Stimulated activated CD8-positive, alpha-beta memory T cell treated with anti-CD3 and anti-CD28 coated beads, Interleukin-7, amount 100 ng/mL, for 24 hours (primary cell): ENCODE measurements at places on chromosomes 7 and 10.

DNA sequence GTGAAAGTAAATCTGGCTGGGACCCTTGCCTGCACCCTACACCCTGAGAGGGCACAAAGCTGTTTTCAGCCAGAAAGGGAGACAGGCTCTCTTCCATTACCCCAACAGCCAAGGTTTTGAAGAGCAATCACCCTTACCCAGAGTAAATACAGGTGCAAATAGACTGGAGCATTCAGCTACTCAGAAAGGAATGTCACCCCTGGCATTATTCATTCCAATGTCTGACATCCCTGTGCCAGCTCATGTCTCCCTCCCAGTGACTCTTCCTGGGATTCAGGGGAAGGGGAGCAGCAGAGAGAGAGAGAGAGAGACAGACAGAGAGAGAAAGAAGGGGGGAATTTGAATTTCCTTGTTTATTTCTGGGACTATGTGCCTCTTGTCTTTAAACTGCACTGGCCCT is 611.8 kb downstream of the SORCS3 start:
- DNase-seq: no peak

DNA sequence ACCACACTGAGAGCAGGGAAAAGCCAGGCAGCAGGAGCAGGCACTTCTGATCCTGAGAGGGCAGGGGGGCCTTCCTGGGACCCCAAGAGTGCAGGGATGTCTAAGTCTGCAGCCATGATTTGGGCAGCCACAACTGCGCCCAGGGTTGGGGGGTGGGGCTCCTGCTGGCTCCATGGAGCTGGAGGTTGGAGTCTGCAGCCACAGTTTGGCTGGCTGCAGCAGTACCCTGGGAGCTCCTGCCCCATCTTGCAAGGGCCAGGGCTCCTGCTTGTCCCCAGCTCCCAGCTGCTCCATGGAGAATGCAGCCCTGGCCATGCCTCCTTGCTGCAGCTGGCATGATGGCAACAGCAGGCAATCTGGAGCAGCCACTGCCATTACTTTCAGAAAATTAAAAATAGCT is 679.7 kb upstream of the LRRTM3 start:
- no peak for DNase-seq

GRCh38 chr7:122309421-122309820 is 4.9 kb upstream of the FEZF1 start:
- DNase-seq: no peak

DNA sequence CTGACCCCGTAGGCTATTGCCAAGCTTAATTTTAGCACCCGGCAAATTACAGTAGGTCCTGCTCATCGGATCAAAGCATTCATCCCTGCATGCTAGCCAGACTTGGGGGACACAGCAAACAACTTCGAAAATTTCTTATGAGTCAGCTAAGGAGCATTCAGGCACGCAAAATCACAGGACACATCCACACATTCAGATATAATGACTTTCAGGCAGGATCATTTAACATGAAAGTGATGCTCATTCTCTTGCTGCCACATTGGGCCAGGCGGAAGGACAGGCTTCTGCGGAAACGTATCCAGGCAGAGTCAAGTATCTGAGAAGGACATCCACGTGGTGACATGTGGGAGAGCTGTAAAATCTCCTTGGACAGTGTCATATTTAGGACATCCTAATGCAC is 474.0 kb upstream of the NRP1 start:
- DNase-seq: no peak

DNA sequence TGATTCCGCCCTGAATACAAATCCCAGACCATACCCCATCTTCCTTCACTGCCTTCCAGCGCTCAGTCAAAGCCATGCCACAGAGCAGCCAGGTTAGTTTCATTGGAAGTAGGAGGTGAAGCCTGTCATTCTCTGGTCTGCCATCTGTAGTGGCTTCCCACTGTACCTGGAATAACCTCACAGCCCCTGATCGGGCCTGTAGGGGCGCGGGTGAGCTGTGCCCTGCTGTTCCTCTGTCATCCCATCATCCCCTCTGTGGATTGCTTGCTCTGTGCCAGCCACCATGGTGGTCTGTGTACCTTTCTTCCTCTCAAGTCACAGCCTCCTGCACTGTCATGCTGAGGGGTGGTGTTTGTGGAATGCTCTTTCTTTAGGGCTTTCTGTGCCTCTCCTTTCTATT is 155.1 kb downstream of the ZNF22 start:
- DNase-seq: no peak

DNA sequence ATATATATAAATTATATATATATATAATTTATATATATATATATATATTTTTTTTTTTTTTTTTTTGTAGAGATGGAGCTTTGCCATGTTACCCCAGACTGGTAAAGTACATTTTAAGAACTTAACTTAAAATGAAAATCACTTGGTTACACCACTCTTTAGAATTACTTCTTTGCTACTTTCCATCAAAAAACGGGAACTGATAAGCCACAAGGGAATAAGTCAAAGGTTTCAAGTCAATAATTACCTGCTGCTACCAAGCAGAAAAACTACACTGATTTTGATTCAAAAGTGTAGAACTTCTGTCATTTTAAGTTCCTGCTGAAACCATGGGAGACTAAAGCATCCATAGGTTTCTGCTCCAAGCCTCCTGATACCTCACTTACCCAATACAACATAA is 12.2 kb downstream of the PPA1 start:
- DNase-seq: no peak

- DNase-seq: no peak
Measured at GRCh38 chr10:119197921-119198320, 9.4 kb upstream of the GRK5 start.

GRCh38 chr7:158351481-158351880 is 236.1 kb downstream of the PTPRN2 start:
- no peak for DNase-seq

GRCh38 chr10:117677890-117678500 is 135.4 kb downstream of the EMX2 start:
- no peak for DNase-seq

GRCh38 chr7:47300472-47301104 is 281.3 kb downstream of the TNS3 start:
- DNase-seq: no peak

DNA sequence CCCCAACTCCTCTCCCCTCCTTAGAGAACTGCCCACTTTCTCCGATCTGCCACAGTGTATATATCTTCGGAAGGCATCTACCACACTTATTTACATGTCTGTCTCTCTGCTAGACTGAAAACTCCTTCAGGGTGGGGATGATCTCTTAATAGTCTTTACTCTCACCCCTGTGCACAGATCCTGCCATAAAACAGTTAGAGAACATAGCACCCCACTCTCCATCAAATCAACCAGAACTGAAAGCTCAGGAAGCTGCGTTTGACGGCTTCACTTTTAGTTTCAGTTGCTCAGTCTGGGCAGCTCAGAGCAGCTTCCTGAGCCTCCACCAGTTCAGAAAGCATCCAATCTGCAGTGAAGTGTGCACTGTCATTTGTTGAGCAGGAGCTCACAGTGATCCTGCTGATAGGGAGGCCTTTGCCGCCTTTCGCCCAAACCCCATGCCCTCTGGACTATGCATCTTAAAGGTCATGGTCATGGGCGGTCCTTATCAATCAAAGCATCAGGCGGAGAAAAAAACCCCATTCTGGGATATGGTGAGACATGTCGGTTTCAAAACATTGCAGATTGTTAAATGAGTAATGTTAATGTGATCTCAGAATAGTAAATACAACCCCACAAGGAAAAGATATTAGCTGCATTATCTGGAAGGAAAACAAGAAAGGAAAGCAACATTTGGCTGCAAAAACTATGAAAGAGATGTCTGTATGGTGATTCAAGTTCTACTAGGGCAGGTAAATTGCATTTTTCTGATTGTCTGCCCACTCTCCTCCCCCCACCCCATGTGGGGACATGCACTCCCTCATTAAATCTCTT is 167.1 kb upstream of the ADO start:
- no peak for DNase-seq

GRCh38 chr7:77825131-77825530 is 26.6 kb downstream of the PHTF2 start:
- no peak for DNase-seq

GRCh38 chr10:5434017-5434753 is 21.8 kb downstream of the NET1 start:
- no peak for DNase-seq

GRCh38 chr7:451255-452225 is 68.1 kb downstream of the PDGFA start:
- DNase-seq: no peak

DNA sequence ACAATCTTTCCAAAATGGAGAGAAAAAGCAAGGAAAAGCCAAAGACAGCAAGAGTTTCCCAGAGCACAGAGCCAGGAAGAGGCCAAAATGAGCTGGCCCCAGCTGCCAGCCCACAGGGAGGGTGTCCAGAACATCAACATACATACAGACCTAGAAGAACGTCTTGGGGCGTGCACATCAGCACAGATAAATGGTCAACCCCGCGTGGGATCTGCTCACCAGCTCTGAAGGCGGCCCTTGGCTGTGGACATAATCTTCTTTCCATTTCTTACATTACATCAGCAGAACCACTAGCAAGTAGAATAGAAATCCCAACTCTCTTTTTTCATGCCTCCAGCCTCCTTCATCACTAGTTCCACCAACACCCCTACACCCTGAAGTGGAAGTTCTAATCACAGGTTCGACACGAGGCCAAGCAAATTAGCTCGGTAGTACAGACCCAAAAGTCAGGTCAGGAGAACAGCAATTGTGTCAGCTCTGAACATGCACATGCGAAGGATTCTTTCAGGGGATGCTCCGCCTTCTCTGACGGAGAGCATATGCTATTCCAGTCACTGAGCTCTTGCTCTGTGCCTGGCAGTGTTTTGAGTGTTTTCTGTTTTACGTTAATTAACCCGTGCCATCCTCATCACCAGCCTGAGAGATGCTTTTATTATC is 16.4 kb downstream of the SH3PXD2A start:
- no peak for DNase-seq

GRCh38 chr7:109895536-109895935 is 1195.4 kb upstream of the LRRN3 start:
- DNase-seq: no peak

DNA sequence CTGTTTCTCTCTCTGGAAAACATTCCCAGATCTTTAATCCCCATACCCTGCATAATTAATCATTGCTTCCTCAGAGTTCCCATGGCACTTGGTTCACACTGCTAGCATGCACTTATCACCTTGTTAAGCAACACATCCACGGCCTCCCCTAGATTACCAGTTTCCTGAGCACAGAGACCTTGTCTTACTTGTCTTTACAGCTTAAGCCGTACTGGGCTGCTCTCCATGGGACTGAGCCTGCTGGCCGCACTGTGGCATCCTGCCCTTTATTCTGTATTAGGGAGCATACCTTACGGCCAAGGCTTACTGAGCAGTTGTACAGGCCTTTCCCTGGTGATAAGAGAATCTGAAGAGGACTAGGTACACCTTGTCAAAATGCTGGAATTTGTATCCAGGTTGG is 190.2 kb downstream of the REEP3 start:
- no peak for DNase-seq

GRCh38 chr10:58642283-58642682 is 129.6 kb downstream of the BICC1 start:
- no peak for DNase-seq

DNA sequence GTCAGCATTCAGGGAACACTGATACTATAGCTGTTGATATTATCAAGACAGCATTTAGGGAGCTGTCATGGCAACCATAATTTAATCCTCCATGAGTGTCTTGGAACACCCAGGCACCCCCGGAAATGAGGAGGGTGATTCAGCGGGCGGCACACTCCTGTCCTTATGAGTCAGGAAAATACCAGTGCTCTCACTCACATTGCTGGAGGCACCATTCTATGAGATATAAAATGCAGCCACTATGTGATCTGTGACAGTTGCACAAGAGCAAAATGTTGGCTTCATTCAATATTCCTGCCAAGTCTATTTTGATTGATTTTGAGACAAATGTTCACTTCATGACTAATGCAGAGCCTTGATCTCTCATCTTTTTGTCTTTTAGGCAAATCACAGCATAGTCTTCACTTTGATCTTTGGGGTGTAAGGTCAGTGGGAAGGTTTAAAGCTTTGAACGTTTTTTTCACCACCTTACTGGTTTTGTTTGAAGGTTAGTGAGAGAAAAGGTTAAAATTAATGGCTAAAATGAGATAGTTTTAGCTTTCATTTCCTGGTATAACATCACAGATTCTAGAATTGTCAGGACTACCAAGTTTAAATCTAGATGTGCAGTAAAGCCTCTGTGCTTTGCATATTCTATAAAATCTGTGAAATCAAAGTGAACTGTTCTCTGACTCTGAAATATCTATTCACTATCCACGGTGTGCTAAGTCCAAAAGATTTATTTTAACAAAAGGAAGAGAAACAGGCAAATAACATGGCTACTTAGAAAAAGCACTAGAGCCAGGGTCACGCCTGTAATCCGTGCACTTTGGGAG is 12.4 kb upstream of the ARHGAP12 start:
- no peak for DNase-seq

- no peak for DNase-seq
Measured at GRCh38 chr7:130960208-130960988, 226.4 kb upstream of the KLF14 start.

GRCh38 chr7:113408999-113409398 is 290.6 kb upstream of the SMIM30 start:
- no peak for DNase-seq

GRCh38 chr10:55500931-55501559 is 700.0 kb upstream of the PCDH15 start:
- DNase-seq: no peak

DNA sequence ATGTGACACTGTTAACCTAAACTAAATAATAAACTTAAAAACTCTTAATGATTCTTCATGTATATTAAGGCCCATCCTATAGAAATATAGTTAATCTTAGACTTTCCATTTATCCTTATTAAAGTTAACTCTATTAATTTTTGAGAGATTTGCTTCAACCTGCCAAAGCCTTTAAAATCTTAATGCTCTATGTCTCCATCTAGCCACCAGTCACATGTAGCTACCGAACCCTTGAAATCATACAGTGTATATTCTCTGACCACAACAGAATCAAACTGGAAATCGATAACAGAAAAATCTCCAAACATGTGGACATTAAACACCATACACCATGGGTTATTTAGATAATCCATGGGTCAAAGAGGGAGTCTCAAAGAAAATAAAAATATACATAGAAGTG is 51.9 kb downstream of the ASZ1 start:
- DNase-seq: no peak

GRCh38 chr10:86785037-86785436 is 28.6 kb downstream of the BMPR1A start:
- no peak for DNase-seq

DNA sequence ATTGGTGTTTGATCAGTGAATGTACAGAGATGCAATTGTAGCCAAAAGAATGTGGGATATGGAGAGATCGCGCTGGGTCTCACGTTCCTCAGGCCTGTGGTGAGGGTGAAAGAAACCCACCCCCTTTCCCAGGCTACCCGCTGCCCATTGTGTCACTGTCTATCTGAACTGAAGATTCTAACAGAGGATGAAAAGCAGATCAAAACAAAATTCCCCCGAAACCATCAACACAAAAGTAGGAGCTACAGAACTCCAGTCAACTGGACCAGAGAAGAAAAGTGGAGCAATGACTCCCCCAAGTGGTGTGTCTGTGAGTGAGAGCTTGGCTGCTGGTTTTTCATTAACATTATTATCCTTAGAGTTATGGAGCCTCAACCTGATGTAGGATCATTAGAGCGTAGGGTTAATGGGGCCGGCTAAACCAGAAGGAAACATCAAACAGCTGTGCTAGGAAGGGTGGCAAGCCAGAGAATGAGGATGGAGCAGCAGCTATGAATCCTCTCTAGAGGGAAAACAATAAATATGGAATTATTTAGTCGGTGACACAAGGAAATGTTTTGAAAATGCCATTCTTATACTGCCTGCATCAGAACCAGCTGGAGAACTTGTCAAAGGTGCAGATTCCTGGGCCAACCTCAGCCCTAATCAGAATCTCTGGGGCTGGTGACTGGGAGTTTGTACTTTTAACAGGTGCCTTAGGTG is 38.3 kb downstream of the AKR1B1 start:
- DNase-seq: no peak
